Stomach (tissue), 19 donors: ENCODE measurements at places on chromosomes 5 and 9. TPM values are rescaled to one million over a fixed set of nuclear protein-coding genes. Genes with fewer than 3 reads are reported as not detected.

Gene ZNF608
- total RNA-seq: 26.8 TPM

Gene LCN9
- not detected for total RNA-seq

Gene GGTA1
- 7.0 TPM for total RNA-seq

Gene SLC6A18
- not detected for total RNA-seq

Gene RANBP6
- total RNA-seq: 11.6 TPM

Gene ORM2
- total RNA-seq: not detected

Gene ITGA1
- 82.6 TPM for total RNA-seq

Gene COL5A1
- total RNA-seq: 205 TPM

Gene GABRB2
- 0.73 TPM for total RNA-seq

Gene CATSPER3
- total RNA-seq: not detected

Gene GFI1B
- 1.0 TPM for total RNA-seq

Gene ZFP2
- 0.87 TPM for total RNA-seq

Gene PCDHGC5
- 2.7 TPM for total RNA-seq

Gene RAB14
- total RNA-seq: 42.9 TPM

Gene PRR16
- total RNA-seq: 2.3 TPM

Gene HCN1
- not detected for total RNA-seq

Gene SLC34A3
- total RNA-seq: not detected

Gene MED22
- total RNA-seq: 27.7 TPM

Gene TSLP
- not detected for total RNA-seq

Gene LOX
- total RNA-seq: 8.2 TPM

Gene SLC46A2
- total RNA-seq: not detected

Gene SLIT3
- 14.1 TPM for total RNA-seq

Gene NAIP
- total RNA-seq: 38.4 TPM

Gene ARSI
- not detected for total RNA-seq

Gene CAVIN4
- not detected for total RNA-seq
